DMS53 (cell line): ENCODE measurements at places on chromosomes 2 and 18.

GRCh38 chr2:149832324-149832723, 244.7 kb upstream of the MMADHC start:
- DNase-seq: no peak

- DNase-seq: no peak
Observed at GRCh38 chr18:25039781-25040180, 312.2 kb downstream of the ZNF521 start.

DNA sequence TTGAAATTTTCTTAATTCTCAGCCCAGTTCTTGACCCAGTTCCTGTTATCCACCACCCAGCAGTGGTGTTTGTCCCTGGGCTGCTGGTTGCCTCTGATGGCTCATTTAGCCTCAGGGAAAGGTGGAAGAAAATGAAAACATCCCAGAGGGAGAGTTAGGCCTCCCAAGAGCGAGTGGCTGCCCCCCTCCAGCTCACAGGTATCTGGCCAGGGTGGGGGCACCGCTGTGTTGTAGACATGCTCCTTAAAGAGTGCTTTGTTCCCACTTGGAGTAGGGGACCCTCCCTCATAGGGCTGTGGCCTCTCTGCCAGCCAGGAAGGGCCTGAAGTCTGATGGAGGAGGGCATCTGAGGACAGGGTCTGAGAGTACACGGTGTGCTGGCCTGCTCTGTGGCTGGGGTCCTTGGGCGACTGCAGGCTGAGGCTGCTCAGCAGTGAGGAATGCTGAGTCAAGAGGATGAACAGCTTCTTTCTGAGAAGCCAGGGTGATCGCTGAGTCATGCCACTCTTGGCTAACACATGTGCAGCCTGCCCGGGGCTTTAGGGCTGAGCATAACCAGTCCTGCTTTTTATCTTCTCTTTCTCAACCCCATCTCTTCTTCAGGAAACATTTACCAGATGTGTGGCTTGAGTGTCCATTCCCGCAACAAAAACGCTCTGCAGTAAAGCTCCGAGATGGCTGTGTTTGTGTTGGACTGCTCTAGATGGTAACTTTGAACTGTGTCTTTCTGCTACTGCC, 72.3 kb downstream of the IL1R2 start:
- peak; percentile 89 for DNase-seq

DNA sequence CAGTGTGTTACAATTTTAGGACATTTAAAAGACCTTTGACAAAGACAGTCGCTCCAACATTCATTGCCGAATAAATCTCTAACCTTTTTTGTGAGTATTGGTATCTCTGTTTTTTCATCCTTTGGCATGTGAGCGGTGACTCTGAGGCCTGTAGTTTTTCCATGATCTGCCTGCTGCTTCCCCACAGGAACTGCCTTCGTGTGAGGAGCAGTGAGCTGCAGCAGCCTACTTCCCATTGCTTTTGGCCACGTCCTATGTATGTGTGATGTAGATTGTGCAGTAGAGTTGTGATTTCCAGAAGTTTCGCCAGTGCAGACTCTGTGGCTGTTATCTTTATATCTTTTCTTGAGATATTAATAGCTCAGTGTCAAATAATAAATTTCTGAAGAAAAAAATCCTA, 79.8 kb downstream of the UGGT1 start:
- no peak for DNase-seq

- DNase-seq: peak; percentile 66
Observed at GRCh38 chr2:33395655-33396249, 80.7 kb upstream of the RASGRP3 start.

GRCh38 chr2:236816197-236817170, 246.9 kb downstream of the ACKR3 start:
- DNase-seq: no peak

GRCh38 chr2:137879121-137879520, 85.2 kb upstream of the HNMT start:
- no peak for DNase-seq

DNA sequence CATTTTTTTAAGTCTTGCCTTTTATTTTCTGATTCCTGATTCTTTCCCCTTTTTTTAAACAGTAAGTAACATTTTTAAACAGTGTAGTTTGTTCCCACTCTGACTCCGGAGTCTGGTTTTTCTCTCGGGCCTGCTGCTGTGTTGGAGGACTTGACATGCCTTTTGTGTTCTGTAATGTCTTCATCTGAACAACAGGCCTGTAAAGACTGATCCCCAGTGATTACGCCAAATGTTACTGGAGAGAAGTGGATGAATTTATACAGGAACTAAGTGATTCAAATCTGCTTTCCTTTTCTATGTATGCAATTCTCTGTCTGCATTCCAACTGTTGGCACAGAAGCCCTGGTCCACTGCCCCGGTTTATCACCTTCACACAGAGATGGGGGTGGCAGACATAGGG, 54.3 kb upstream of the RMDN2 start:
- DNase-seq: no peak

DNA sequence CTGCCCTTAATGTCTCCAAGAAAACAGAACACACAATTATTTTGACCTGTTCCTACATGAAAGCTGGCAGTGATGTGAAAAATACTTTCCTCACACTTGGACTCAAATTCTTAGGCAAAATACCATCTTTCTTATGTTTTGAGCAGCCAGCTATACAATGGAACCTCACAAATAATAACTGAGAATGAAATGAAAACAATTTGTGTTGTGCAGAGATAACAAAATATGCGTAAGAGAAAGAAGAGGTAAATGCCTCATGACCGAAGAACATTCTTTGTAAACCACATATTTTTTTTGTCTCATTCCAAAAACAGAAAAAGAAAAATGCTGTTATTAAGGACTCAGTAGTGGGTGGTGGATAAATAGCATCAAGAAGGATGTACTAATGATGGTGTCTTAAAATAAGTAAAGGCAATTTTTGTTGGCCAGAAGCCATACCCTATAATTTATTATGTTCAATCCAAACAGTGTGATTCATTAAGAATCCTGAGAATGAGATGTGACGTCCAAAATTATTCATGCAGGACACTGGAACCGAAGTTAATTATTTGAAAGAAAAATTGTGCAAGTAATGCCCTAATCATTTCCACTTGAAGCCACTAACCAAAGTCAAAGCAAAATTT, 193.0 kb upstream of the NETO1 start:
- no peak for DNase-seq

- no peak for DNase-seq
Observed at GRCh38 chr18:79532313-79533007, 136.7 kb downstream of the NFATC1 start.

GRCh38 chr18:2312440-2312839, 258.9 kb downstream of the METTL4 start:
- DNase-seq: no peak

GRCh38 chr2:180405520-180405919, 398.4 kb upstream of the CWC22 start:
- no peak for DNase-seq

GRCh38 chr2:169664978-169665930, 29.0 kb downstream of the CFAP210 start:
- no peak for DNase-seq
